ENCODE measurements at places on chromosomes 7 and 10.

- no peak for DNase-seq
Observed at GRCh38 chr10:98433881-98434732, 12.6 kb downstream of the HPS1 start.

DNA sequence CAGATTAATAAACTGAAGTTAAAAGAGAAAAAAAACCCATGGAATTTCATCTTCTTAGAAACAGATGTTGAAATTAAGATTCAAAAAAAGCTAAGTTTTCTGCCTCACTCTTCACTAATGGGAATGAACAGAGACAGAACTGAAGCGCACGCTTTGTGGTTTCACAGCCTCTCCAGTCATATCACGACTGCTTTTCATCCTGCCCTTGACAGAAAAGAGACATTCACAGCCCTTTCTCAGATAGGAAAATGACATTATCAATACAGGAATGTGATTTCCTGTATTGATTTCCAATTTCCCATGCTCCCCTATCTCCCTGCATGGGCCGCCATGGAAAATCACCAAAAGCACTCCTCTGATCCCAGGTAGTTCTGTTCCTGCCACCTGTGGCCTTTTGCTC, 108.2 kb downstream of the PFKFB3 start:
- DNase-seq: no peak

DNA sequence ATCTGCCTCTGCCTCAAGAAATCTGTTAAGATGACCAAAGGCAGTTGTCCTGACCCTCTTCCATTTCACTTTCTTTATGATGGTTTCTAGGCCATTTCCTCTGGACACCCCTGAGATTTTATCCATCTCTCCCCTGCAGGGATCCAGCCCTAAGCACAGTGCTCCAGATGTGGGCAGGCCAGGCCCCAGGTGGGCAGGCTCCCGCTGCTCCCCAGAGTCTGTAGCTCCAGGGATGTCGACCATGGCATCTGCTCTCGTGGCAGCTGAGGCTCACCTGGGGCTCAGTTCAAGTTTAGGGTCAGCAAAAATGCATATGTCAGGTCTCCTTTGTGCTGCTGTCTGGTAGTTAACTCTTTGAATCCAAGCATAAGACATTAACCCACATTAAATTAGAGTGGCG, 11.8 kb downstream of the CEP41 start:
- DNase-seq: no peak

- DNase-seq: no peak
Observed at GRCh38 chr10:69406816-69407580, 9.7 kb downstream of the TACR2 start.

DNA sequence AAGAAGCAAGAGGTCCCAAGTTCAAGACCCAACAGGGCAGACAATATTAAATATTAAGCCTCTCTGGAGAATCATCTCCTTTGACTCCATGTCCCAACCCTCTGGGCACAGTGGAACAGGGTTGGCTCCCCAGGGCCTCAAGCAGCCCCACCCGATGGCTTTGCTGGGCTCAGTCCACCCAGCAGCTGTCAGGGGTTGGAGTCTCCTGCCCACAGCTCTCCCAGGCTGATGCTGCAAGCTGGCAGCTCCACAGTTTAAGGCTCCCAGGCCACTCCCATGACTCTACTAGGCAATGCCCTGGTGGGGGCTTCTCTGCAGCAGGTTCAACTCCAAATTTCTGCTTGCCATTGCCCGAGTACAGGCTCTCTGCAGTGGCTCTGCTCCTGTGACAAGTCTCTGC, 55.1 kb downstream of the LARP4B start:
- DNase-seq: no peak

- DNase-seq: no peak
Observed at GRCh38 chr10:85446827-85447226, 919.8 kb downstream of the GRID1 start.

- no peak for DNase-seq
Observed at GRCh38 chr7:155863721-155864151, 51.5 kb upstream of the SHH start.

- DNase-seq: no peak
Observed at GRCh38 chr7:40780460-40780859, 645.7 kb downstream of the SUGCT start.

DNA sequence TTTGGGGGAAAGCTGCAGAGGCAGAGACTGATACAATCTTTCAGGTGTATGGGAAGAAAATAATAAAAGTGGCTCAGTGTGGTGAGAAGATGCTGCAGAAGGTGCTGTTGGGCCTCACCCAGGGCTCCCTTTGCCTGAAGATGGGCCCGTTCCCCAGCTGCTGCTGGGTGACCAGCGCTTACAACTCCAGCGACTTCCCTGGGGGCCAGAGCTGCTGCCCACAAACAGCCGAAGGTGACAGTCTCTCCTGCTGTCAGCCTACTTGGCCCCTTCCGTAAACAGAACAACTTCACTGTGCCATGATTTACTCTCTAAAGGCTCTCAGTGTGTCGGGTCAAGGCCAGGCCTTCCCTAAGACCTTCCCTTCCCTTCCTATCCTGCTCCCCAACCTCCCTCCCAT, 93.6 kb upstream of the PCBD1 start:
- DNase-seq: no peak

- no peak for DNase-seq
Observed at GRCh38 chr10:36280321-36280741, 638.2 kb upstream of the FZD8 start.

- no peak for DNase-seq
Observed at GRCh38 chr10:124653811-124654651, 90.1 kb downstream of the FAM53B start.

GRCh38 chr7:99042957-99043356, 101.0 kb downstream of the SMURF1 start:
- no peak for DNase-seq

DNA sequence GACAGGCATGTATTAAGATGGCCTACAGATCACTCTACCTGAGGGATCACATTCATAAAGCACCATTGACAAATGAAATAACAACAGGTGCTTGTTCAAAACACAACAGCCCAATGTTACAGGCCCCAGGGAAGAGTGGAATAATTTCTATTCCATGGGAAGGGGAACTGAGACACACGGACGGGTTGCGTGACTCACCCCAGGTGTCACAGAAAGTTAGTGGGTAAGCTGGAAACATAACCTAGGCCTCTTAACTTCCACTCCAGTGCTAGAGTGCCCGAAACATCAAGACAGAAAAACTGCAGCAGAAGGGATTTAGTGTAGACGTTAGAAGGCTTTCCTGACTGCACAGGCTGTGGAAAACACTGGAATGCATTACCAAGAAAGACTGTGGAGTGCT, 48.3 kb downstream of the SLC37A3 start:
- no peak for DNase-seq

GRCh38 chr7:14389181-14389591, 399.7 kb upstream of the ETV1 start:
- DNase-seq: no peak

- DNase-seq: no peak
Observed at GRCh38 chr10:87895430-87895829, 32.0 kb downstream of the PTEN start.

GRCh38 chr7:72793791-72794190, 34.2 kb downstream of the TYW1B start:
- DNase-seq: no peak

- no peak for DNase-seq
Observed at GRCh38 chr10:74968667-74969061, 142.3 kb downstream of the KAT6B start.

- DNase-seq: no peak
Observed at GRCh38 chr7:39084349-39084748, 106.6 kb downstream of the POU6F2 start.

- no peak for DNase-seq
Observed at GRCh38 chr10:63258920-63259678, 126.0 kb downstream of the NRBF2 start.

DNA sequence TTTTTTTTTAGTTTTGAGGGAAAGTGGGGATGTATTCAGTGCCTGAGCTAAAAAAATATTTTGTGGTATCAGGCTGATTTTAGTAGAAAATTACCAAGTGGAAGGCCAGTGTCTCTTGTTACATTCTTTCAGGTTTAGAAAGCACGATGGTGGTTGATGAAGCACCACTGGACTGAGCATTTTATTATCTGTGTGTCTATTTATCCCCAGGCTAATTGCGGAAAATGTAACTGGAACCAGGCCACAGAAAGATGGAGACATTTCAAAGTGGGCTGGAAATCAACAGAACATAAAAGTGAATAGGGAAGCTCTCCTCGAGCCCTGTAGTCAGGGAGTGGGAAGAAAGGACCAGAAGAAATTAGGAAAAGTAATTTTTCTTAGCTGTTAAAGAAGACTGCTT, 261.0 kb downstream of the STK31 start:
- no peak for DNase-seq

- no peak for DNase-seq
Observed at GRCh38 chr7:114432061-114432460, 17.4 kb downstream of the FOXP2 start.

DNA sequence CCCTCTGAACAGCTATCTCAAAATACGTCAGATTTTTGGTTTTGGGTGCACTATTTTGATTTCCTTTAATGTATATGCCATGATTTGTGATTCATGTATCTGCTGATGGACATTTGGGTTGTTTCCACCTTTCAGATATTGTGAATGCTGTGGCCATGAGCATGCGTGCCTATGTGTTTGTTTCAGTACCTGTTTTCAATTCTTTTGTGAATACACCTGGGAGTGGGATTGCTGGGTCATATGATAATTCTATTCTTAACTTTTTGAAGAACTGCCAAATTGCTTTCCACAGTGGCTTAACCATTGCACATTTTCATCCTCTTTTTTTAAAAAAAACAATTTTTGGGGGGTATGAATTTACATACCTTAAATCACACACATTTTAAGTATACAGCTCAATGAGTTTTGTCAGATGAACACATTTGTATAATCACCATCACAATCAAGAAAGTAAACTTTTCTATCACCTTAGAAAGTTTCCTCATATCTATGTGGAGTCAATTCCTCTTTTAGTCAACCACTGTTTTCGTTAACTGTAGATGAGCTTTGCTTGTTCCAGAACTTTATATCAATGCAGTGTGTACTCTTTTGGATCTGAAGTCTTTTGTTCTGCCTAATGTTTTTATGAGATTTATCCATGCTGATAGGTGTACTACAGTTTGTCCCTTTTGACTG, 36.9 kb downstream of the CYP26A1 start:
- no peak for DNase-seq

DNA sequence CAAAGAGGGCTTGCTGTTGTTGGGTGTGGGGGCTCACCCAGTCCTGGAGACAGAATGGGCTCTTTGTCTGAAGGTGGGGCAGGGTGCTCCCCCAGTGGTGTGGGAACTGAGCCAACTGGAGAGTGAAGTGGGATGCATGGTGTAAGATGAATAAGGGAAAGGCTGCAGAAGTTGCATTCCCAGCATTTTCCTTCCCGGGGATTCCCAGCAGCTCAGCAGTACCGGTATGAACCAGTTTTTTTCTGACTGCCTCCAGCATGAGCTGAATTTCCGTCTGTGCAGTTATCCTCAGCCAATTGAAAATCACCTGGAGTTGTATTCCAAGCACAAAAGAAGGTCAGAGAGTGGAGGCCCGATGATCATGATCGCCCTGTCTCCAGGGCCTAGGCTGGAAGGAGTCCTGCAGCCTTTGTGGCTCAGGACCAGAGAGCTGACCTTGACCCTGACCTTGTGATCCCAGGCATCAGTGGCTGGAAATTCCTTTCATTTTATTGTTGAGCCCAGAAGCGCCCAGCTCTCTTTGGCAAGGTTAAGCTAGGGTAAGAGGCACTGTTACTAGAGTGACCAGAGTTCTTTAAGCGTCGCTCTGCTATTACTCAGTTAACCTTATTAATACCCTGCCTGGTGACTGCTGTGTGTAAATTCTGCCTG, 33.4 kb downstream of the OGDH start:
- peak; percentile 27 for DNase-seq

GRCh38 chr10:132392811-132393694, 3.9 kb upstream of the PWWP2B start:
- no peak for DNase-seq

DNA sequence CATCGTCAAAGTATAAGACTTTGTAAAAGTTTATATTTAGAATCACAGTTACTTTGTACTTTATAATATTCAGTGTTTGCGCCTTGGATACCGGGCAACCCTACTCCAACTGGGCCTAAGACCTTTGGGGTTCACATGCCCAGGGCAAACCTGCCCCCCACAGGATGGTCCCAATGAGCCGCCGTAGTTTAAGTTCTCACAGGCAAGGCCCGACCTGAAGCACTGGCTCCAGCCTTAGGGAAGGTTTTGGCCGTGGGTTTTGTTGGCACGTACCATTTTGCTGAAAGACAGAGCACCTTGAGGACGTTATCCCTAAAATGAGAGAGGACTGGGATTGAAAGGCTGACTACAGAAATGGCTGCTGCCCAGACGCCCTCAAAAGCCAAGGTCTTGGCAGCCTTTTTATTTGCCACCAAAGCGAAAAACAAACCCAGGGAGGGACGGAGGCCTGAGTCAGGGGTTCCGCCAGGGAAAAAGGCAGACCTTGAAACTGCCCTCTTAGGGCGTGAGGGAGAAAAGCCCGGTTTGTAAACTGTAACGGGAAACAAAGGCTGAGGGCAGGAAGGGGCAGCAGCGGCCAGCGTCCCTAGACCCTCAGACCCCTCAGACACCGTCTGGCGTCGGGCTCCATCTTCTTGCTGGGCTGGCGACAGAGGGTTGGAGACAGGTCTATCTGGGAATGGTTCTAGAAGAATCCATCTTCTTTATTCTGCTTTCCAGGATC, at the start of gene CCDC172:
CCDC172 (plus strand) TSS at position 222 of the 724 bp plus-strand sequence. CDS start 564 bp downstream, outside the sequence.
- DNase-seq: no peak

DNA sequence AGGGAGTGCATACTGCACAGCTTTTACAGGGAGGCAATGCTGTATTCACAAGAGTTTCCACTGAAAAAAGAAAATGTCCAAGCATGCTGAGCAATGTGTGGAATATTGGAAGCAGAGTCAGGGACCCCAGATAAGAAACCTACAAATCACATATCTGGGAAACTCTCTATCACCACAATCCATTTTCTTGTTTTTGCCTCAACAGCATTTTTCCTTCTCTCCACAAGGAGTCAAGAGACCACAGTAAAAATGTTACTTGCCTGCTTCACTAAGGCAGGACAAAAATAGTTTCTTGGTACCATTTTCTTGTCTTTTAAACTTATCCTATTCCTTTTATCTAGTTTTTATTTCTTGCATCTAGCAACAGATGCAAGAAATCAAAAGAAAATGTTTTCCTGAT, 19.5 kb upstream of the PDE1C start:
- no peak for DNase-seq

DNA sequence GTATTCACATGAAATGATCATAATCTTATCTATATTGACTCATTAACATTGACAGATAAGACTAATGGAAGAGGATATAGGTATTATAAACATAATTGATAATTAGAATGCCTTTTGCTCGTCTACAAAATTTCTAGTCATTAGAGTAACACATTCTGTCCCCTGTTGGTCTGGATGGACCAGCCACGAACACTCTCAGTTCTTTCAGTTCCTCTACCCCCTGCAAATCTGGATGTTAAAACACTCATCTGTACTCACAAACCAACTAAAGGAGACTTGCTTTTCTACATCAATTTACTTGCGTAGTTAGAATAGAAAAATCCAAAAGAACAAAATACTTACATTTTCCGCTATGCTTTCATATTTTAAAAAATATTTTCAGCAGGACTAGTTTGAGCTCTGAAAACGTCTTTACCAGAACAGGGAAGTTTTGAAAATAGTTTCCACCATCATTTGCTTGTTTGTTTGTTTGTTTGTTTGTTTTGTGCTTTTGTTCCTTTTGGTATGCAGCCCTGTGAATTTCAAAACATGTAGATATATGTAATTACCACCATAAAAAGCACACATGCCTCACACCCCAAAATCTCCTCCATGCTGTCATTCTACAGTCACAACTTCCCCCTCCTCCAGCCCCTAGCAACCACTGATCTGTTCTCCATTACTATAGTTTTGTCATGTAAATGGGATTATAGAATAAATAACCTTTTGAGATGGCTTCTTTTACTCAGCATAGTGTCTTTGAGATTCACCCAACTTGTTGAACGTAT, 103.8 kb downstream of the FZD1 start:
- DNase-seq: no peak
